ENCODE measurements at places on chromosomes 4 and X.

DNA sequence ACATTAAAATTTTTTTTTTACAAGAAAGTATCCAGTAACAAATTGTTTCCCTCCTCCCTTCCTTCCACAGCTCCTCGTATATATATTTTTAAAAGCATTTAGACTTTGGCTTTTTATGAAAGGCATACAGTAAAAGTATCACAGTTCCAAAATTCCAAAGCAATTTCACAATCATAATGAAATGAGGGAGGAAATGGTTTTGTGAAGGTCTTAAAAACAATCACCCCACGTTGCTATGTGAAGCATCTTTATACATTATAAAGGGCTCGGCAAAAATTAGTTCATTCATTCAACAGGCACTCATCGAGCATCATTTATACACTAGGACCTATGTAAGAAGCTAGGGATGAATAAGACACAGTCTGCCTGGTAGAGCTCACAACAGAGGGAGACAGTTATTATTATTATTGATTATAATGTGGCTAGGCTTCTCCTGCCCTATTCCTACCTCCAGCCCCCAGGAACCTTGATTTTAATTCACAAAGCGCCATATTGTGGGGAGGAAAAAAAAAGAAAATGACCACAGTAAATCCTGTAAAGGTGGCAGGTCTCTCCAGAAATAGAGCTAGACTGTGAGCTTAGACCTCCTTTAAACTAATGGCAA is 239.9 kb downstream of the MAML3 start:
- DNase-seq, result no peak

- no peak for DNase-seq
These were observed 53.6 kb downstream of the FHIP1A start for GRCh38 chr4:151462554-151462953.

GRCh38 chrX:24153178-24153795 is 3.8 kb downstream of the ZFX start:
- no peak for DNase-seq

GRCh38 chr4:148114436-148114835 is 327.8 kb downstream of the NR3C2 start:
- no peak for DNase-seq

DNA sequence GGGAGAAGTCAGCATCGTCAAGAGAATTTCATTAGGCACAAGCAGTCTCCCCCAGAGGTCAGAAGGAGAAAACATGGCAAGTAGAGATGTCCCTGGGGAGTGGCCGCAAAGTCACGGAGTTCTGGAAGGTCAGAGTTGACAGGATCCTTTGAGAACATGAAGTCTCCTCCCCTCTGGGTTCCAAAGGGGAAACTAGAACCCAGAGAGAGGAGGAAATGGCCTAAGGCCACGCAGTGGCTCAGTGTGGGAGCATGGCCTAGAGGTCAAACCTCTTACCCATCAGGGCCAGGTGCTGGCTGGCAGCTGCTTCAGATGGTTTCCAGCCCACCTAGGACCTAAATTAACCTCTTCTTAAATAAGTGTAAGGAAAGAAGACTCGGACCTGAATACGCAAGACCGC is 884 bp downstream of the IDH3G start:
- DNase-seq, result peak; percentile 38

DNA sequence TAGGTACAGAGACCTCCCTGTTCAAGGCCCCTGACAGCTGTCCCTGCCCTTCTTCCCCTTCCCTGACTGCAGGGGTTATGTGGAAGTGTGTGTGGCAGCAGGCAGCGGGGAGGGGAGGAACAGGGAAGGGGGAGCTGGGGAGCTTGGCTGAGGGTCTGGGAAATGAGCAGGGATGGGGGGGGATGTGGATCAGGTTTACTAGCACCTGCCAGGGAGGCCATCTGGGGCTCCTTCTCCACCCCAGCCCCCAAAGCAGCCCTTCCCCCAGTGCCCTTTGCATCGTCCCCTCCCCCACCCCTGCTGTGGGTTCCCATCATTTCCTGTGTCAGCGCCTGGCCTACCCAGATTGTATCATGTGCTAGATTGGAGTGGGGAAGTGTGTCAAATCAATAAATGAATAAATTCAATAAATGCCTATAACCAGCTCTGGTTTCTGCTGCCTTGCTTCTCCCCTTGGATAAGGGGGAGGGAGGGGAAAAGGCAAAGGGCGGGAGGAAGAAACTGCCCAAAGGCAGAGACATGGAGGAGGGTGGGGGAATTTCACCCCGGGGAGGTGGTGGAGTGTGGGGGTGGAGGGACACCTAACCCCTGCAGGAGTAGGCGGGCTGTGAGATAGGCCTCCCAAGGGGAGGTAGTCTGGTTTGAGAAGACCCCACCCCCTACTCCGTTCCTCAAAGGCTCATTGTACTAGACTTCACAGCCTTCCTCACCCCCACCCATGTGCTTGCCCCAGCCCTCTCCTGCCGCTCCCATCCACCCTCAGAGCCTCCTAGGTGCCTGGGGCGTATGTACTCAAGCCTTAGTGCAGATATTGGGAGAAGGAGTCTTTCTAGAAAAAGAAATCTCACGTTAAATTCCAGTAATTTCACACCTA is 3.2 kb downstream of the CXorf65 start:
- peak; percentile 34 for DNase-seq

DNA sequence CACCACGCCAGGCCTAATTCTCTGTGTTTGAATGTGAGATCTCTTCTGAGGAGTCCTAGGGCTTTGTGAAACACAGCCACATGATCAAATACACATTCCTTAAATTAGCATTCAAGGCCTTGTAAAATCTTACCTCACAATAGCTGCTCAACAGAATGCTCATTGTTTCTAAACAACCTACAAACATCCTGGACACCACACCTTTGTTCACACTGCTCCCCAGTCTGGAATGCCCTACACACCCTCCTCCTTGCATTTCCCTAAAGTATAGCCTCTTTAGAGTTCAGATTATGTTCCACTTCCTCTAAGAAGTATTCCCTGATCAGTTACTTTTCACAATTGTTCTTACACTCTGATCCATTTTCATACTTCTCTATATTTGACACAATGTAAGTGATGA is 110.6 kb downstream of the AGTR2 start:
- DNase-seq, result no peak
